ENCODE measurements at places on chromosomes 13 and 19. TPM values are rescaled to one million over a fixed set of nuclear protein-coding genes. Genes with fewer than 3 reads are reported as not detected.

Gene GRIN3B
- total RNA-seq, result 0.23 TPM

Gene GSX1
- not detected for total RNA-seq

Gene KLF2
- total RNA-seq, result 0.23 TPM

Gene TMEM86B
- total RNA-seq, result 0.81 TPM

Gene TLE6
- 1.5 TPM for total RNA-seq

Gene ZNF284
- total RNA-seq, result 1.1 TPM

Gene RNF113B
- not detected for total RNA-seq

Gene MCF2L
- total RNA-seq, result 13.1 TPM

Gene ZNF579
- 2.5 TPM for total RNA-seq

Gene C1QTNF9B
- not detected for total RNA-seq

Gene UNC13A
- 0.04 TPM for total RNA-seq

Gene TMEM255B
- not detected for total RNA-seq

Gene FAM216B
- not detected for total RNA-seq

Gene CLC
- 0.37 TPM for total RNA-seq

Gene LILRB4
- total RNA-seq, result not detected

Gene CYP2A7
- not detected for total RNA-seq

Gene NLRP9
- not detected for total RNA-seq

Gene FFAR2
- total RNA-seq, result not detected

Gene LGALS16
- total RNA-seq, result not detected

Gene ZNF30
- total RNA-seq, result 3.7 TPM

Gene C1QTNF9
- total RNA-seq, result not detected

Gene ZNF540
- total RNA-seq, result 0.46 TPM

Gene CYSLTR2
- not detected for total RNA-seq

Gene RUBCNL
- total RNA-seq, result 0.21 TPM

Gene TMEM143
- 3.6 TPM for total RNA-seq

Gene ZNF626
- total RNA-seq, result 3.8 TPM
